CD4-positive, alpha-beta T cell treated with Interleukin-17A for 4 hours (primary cell): ENCODE measurements at places on chromosomes 13 and 19.

- no peak for DNase-seq
These were observed 7.6 kb downstream of the TMEM160 start for GRCh38 chr19:47040869-47041268.

GRCh38 chr13:114141261-114141996 is 9.0 kb upstream of the RASA3 start:
- no peak for DNase-seq

DNA sequence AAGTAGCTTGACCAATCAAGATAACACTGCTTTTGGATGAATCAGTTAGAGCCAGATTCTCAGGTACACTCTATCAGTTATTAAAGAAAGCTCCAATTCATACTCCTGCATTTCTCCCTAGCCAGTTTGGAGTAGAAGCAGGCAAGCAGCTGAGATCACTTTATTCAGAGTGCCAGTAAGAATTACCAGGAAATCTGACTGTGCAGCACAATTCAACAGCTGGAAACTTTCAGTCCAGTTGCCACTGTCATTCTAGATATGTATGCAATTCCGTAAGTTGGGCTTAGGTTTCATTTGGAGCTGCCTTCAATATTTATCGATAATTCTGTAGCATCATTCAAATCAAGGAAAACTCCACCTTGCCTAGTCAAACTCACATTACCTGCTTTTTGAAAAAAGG is 2625.6 kb upstream of the PCDH20 start:
- DNase-seq, result no peak

- peak; percentile 24 for DNase-seq
These were observed 26.7 kb upstream of the NAPA start for GRCh38 chr19:47541518-47541917.

DNA sequence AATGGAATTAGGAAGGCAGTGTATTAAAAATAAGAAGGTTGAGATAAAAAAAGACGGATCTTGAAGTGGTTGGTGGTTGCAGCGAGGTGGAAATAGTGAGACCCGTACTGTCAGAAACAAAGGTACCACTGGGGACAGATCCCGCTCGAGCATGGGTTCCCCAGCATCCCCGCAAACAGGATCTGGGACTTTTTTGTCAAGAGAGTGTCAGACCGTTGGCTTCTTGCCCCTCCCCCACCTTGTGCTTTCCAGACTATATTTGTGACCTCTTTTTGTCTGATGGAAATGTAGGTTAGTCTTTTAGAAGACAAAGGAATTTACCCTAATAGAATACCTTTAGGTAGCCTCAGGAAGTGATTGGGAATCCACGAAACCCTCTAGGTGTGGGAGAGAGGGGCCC is 4.2 kb downstream of the GATAD2A start:
- no peak for DNase-seq

- DNase-seq, result no peak
These were observed 19.2 kb downstream of the GPX4 start for GRCh38 chr19:1122972-1123363.

- no peak for DNase-seq
These were observed 2.2 kb downstream of the TJP3 start for GRCh38 chr19:3710265-3710812.

GRCh38 chr19:444677-445210 is 16.1 kb downstream of the SHC2 start:
- DNase-seq, result no peak

DNA sequence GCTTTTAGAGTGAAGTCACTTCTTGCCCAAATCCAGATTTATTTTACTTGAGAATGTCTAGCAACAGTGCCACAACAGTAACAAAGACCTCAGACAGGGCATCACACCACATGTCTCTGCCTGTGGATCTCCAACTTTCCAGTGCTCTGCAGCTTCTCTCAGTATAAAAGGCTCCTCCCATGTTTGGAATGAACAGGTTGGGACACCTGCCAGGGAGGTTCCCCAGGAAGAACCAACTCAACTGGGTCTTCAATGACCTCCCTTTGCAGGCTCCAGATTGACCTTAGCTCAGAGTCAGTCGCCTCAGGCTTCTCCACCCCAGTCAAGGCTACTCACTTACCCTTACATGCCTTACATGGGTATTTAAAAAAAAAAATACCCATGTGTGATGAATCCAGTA is 3.4 kb downstream of the ZNF823 start:
- no peak for DNase-seq

GRCh38 chr19:42092350-42092749 is 16.4 kb downstream of the ZNF574 start:
- peak; percentile 52 for DNase-seq

DNA sequence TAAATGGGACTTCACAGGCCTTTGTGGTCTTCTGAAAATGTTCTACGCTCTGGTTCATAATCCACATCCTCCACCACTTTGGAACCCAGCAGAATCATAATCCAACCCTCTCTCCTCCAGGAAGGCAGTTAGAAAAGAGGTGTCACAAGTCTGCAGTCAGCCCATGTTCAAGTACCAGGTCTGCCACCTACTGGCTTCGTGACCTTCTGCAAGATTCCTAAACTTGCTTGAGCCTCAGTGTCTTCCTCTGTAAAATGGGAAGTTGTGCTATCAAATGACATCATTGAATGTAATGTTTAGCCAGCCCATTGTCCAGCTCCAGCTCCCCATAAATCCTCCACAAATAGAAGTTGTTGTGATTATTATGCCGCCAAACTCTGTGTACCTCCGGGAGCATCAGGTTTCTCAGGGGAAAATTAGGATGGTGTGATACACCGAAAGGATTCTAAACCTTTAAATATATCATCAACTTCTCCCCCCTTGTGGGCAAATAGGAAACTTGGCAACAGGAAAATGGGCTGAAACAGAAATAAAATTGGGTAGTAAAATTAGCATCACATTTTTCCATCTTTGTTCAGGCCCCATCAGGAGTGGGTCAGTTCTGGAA is 109.7 kb downstream of the NUFIP1 start:
- peak; percentile 7 for DNase-seq
